SK-N-SH (cell line): ENCODE measurements at places on chromosomes 1 and 21. TPM values are rescaled to one million over a fixed set of nuclear protein-coding genes. Genes with fewer than 3 reads are reported as not detected.

- no peak for DNase-seq
Observed at GRCh38 chr21:46212721-46213484, 15.7 kb downstream of the LSS start.

DNA sequence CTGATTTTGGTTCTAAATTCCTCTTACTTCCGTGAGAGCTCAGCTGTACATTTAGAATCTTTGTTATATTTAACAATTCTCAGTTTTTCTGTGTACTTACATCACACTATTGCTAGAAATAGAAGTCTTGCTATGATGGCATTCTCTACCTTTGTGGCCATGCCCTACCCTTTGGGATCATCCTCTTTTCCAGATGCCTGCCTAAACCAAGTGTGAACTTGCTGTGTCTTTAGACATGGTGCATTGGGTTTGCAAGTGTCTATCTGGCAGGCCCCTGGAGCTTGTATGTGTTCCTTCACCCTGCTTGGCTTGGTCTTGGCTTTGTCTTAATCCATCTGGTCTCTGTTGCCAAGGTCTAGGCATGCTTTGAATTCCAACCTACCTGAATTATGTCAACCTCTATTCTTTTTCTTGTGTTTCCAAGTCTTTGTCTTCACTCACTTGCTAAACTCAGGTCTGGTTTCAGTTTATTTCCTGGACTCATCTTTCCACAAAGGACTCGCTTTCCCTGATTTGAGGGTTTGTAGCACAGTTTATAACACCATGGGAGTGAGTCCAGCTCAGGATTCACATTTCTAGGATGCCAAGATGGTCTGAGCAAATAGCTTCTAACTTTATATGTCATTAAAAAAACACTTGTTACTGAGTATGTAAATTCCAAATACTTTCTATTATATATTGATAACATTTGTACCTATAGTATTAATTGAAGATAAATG is 20.6 kb upstream of the APOBEC4 start:
- no peak for DNase-seq

DNA sequence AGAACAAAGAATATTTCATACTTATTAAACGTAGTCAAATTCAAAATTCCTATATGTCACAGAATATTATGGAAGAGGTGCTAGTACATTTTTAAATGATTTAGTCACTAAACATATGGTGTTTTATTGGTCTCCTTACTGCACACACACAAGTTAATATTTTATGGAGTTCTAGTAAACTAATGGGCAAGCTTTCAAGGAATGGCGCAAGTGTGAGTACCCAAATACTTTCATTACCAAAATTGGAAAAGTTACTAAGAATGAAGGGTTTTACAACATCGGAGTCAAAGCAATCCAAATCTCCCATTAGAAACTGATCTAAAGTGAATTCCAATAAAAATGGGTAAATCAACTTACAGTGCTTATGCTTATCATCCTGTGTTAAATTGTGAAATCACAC is 921.9 kb downstream of the ADGRL2 start:
- DNase-seq = no peak

GRCh38 chr1:7252411-7253117 is 467.3 kb downstream of the CAMTA1 start:
- no peak for DNase-seq

DNA sequence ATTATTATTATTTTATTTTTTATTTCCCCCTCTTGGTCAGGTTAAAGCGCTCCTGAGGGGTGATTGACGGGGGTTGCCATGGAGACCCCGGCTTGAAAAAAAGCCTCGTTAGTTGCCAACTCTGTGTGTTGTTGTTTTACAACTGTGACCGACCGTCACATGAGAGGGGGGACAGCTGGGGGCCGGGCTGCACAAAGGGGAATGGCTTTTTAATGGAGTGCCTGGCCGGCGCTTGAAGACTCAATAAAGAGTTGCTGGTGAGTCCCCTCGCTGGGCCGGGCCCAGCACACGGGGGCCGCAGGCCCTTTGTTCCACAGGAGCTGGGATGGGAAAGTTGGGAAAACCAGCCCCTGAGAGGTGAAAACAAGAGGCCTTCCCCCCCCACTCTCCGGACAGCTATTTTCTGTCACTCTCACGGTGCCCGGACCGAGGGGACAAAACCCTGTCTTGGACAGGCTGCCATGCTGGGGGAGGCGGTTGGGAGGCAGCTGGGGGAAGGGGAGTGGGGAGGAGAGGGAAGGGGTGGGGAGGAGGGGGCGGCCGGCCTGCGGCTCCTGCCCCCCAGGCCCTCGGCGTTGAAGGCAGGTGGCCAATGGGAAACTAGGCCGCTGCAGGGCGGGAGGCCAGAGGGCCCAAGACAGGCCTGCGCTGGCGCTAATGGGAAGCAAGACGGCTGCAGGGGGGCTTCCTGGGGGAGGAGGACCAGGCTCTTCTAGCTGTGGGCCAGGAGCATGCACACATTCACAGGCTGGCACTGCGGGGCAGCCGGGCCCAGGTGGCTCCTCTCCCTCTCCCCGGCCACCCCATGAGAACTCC is 67.6 kb downstream of the CASZ1 start:
- no peak for DNase-seq

- DNase-seq = no peak
Observed at GRCh38 chr21:42931560-42932235, 6.3 kb upstream of the ERVH48-1 start.

DNA sequence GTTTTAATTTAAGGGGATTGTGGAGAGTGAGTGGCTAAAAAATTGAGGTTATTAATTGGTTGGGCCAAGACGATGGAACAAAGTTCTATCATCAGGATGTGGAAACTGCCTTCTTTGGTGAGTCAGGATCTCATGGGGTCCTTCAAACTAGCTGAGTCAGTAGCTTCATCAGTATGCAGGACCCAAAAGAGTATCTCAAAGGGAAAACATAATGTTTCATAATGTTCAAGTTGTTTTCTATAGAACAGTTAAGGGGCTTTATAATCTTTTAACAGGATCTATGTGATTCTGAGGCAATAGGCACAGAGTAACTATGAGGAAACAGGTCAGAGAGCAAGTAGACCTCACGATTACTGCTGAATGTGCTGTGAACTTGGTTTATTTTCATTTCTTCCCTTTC is 3.2 kb upstream of the OLFML2B start:
- DNase-seq = no peak

- no peak for DNase-seq
Observed at GRCh38 chr1:159898527-159898926, 1.4 kb downstream of the CFAP45 start.

- DNase-seq = peak; percentile 91
Observed at GRCh38 chr1:1000357-1001056, 610 bp upstream of the HES4 start.

GRCh38 chr1:101190441-101190840 is 46.4 kb upstream of the S1PR1 start:
- no peak for DNase-seq

DNA sequence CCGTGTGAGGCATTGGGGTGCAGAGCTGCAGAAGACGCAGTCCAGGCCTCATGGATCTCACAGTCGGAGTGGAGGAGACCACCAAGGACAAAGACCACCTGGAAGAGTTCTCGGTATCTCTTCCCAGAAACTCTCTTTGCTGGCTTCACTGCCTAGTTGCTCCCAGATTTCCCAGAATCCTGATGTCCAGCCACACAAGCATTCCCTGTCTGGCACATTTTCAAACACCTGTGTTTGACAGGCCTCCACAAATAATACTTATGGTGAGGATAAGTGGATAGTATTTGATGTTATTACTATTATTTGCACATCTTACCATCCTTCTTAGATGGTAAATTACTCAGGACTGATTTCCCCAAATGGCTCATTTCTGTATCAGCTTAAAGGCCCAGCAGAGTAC is 27.7 kb upstream of the KANK4 start:
- no peak for DNase-seq

DNA sequence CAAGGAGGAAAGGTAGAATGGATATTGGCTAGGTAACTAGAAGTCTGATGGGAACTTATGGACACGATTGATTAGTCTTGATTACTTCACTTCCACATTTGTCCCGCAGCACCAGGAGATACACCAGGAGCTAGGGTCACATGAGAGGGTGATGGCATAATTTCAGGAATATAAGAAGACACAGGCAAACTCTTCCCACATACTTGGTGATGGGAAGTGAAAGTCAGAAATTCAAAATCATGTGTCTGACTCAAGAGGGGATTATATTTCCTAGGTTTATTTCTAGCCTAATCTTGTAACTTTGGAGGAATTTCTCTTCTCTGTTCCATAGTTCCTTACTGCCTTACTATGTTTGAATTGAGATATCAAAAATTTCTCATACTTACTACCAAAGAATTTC is 185.0 kb downstream of the PBX1 start:
- DNase-seq = no peak

GRCh38 chr1:38476111-38476849 is 383.3 kb downstream of the RRAGC start:
- DNase-seq = peak; percentile 27

DNA sequence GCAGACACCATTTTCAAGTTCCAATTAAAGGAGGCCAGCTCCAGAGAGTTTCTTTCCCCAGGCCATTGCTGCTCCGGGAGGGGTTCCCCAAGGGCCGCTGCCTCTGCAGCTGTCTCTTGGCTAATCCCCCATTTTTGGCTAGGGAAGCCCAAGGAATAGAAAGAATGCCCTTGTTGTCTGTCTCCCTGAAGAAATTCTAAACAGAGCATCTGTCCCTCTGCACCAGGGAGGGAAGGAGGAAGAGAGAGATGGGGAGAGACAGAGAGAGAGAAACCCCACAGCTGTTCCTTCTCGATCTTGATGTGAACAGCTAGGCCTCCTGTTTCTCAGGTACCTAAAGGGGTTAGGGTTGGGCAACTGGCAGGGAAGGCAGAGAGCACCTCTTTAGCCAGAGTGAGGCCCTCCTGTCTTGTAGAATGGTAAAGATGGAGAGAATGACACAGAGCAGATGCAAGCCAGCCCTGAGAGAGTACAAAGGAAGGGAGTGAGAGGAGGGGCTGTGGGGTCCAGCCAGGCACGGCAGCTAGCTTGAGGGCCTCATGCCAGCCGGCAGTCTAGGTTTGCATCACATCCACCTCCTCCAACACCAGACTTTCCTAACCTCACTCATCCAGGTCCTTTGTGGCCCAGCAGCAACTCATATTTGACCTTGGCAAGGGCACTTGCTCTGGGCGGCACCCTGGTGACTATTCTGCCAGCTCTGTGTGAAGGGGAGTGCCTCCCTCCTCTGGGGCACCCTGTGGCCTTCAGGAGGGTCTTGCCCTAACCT is 13.1 kb downstream of the OPTC start:
- peak; percentile 56 for DNase-seq

DNA sequence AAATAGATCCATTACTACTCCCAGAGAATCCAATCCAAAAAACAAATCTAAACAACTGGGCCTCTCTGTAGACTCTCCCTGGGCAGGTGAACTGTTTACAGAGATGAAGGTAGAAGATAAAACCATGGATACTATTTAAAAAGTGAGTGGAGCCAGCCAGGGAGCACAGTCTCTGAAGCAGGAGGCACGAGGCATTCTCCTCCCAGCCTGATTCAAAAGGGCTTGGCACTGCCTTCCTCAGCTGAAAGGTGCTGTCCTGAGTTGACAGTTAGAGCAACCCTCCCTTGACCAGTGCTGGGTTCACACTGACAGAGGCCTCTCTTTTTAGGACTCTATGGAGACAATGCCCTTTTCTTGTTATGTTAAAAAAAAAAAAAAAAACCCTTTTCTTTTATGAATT is 36.8 kb downstream of the HENMT1 start:
- DNase-seq = no peak

GRCh38 chr1:229406798-229407197 is 27.1 kb downstream of the ACTA1 start:
- no peak for DNase-seq

DNA sequence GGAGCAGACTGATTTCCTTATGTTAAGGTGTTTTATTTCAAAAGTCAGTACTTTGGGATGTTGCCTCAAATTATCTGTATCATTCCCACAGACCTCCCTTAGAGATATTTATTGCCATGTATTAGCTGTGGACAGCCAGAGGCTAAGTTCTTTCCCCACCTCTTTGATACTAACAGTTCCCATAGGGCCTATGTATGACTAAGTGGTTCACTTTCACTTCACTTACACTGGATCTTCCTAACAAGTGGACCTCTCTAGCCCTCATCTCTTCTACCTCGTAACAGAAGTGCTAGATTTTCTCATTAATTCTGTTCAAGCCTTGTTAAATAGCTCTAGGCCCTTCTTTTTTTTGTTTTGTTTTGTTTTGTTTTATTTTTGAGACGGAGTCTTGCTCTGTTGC is 6.2 kb downstream of the TRAF5 start:
- no peak for DNase-seq

- no peak for DNase-seq
Observed at GRCh38 chr1:195376190-195376589, 1232.0 kb downstream of the KCNT2 start.

- peak; percentile 93 for DNase-seq
Observed at GRCh38 chr1:6208723-6209660, 3.1 kb downstream of the RNF207 start.

GRCh38 chr1:82377201-82377884 is 576.6 kb downstream of the ADGRL2 start:
- DNase-seq = no peak

DNA sequence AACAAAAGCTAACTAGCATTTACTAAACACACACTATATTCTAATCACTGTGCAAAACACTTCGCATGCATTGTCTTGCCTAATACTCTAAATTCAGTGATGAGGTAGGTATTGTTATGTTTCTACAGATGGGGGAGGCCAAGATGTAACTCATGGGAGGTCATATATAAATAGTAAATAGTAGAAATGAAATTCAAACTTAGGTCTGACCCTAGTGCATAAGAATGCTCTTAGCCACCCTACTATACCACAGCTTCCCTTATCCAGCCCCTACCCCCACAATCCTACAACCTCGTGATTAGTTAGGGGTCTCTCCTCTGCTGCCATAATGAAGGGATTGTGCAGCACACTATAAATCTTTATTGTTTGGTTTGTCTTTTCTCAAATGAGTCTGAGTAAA is 3.3 kb downstream of the PFDN2 start:
- DNase-seq = no peak

DNA sequence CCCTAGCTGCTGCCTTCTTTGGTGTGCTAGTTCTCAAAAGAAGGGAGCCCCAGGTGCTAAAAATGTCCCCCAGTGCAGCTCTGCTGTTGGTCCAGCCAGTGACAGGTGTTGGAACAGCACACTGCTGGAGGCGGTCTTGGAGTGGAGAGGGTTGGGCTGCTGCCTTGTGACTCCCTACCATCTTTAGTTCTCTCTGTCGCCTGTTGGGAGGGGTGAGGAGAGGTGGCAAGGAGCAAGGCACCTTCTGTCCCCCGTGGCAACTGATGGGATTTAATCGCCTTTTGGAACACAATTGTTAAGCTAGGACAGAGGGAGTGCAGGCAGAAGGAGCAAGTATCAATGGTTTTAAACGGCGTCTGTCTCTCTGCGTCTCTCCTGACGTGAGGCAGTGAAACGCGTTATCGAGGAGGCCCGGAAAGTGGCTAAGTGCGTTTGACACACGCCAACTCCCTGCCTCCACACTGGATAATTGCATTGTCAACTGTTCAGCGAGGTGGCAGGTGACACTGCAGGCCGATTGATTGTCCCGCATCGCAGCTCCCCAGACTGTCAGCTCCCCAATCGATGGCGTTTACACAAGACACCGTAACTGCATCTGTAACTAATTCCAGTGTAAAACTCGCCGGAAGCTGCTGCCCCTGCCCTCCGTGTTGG is 34.0 kb downstream of the TMEM53 start:
- no peak for DNase-seq

- peak; percentile 74 for DNase-seq
Observed at GRCh38 chr1:924656-925560, 1.2 kb downstream of the SAMD11 start.

LCE1C gene
- not detected in 2 replicates for polyA plus RNA-seq

LRRC71 gene
- 0.03 TPM in 1 of 2 replicates, not detected in the other for polyA plus RNA-seq

CFHR4 gene
- 0.03 TPM in 1 of 2 replicates, not detected in the other for polyA plus RNA-seq

C1orf115 gene
- 4.0 and 4.2 TPM in 2 replicates for polyA plus RNA-seq

GUCA2A gene
- not detected in 2 replicates for polyA plus RNA-seq

FMO3 gene
- polyA plus RNA-seq = 0.85 and 0.96 TPM in 2 replicates

OR2T2 gene
- polyA plus RNA-seq = not detected in 2 replicates
